Fibroblast of skin of left quadriceps (primary cell): ENCODE measurements at places on chromosomes 16 and 17.
A peak's percentile ranks its signal among the peaks of the same experiment; 100 is the strongest.

- no peak for DNase-seq
Observed at GRCh38 chr17:75614006-75614405, 19.2 kb upstream of the SMIM5 start.

- no peak for DNase-seq
Observed at GRCh38 chr17:34099859-34100515, 155.1 kb upstream of the CCL2 start.

DNA sequence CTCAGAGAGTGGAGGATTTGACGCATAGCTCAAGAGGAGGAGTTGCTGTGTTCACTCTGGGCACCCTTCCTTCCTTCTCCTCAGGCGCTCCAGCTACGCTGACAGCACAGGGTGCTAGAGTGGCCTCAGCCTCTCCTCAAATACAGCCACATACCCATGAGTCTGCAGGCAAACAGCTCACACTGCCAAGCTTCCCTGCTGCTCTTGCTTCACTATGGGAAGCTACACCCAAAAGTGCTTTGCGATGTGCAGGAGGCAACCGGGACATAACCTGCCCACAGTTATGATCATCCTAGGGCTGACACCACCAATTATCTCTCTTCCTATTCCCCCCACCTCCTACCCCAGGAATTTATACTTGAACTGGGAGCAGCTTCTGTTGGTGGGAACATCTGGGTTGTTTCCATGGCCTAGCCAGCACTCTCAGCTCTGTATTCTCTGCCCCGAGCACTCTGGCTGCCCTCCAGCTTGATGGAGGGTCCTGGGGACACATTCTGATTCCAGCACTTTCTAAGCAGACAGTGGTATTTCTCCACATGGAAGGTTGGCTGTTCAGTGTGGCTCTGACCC lies 40.3 kb upstream of the SREBF1 start:
- no peak for DNase-seq

DNA sequence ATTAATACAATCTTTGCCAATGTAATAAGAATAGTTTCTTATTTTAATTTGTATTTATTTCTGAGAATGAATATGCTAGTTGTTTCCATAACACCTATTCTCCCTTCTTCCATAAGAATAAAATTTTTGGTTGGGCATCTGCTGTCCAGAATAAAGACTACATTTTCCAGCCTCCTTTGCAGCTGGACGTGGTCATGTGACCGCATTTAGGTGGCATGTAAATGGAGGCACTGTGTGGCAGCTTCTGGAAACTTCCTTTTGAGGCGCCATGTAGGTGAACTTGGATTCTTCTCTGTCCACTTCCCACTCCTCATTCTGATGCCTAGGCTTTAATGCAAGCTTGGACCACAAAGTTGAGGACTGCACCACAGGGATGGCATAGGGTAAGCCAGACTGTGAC lies 215.4 kb upstream of the AXIN2 start:
- DNase-seq, result no peak

- no peak for DNase-seq
Observed at GRCh38 chr17:49209061-49209571, 1.3 kb downstream of the GNGT2 start.

GRCh38 chr17:37774504-37774903 lies 29.6 kb upstream of the HNF1B start:
- DNase-seq, result no peak

DNA sequence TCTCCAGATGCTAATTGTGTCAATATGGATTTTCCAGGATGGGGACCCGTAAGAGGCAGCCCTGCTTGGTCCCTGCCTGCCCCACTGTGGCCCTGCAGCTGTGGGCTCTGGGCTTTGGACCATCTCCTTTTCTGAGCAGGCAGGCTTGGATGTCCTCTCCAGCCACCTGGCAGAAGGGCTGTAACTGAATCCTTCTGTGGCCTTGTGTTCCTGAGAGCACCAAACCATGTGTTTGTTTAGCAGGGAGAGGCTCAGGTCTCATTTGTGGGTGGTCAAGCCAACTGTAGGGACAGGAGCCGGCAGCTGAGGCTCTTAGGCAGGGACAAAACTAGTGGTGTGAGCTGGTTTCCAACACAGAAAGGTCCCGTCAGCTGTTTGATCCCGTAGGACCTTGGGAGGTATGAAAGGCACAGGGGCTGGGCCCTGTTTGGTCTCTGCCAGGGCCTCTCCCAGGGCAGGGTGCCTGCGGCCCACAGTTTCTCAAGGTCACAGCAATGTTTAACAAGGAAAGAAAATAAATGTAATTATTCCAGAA lies 18.5 kb downstream of the SEC14L5 start:
- DNase-seq, result no peak

- peak; percentile 71 for DNase-seq
Observed at GRCh38 chr16:10918294-10919002, 23.8 kb downstream of the DEXI start.

- DNase-seq, result peak; percentile 59
Observed at GRCh38 chr17:38982858-38983746, 15.9 kb upstream of the FBXO47 start.

DNA sequence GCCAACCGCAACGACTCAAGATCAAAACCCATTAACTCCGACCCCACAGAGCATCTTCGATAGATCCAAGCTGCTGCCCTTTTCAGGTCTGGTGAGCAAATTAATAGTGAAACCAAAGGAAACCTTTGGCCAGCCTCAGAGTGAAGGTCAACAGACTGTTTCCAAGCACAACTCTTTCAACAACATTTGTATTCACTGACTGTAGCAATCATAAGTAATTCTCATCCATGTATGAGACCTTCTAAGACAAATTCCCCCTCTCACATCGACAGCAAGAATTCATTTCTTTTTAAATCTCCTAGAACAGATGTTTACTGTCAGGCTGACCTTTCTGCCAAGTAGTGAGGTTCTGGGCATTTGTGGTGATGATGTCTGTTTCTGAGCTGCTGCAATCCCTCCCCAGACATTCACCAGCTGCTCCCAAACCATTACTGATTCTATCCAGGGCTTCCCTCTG lies 64.2 kb downstream of the SLC39A11 start:
- DNase-seq, result peak; percentile 32

GRCh38 chr17:78865682-78866390 lies 25.2 kb upstream of the USP36 start:
- peak; percentile 32 for DNase-seq

DNA sequence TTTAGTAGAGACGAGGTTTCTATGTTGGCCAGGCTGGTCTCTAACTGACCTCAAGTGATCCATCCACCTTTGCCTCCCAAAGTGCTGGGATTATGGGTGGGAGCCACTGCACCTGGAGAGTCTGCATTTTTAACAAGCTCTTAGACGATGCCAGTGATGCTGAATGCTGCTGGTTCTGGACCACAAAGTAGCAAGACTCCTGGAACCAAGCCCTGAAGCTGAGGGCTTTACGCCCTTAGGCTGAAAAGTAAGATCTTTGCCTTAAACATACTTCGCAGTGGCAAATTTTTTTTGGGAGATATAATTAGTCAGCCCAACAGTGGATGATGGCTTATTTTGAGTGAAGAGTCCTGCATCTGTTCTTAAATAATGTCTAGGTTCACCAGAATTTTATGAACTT lies 14.0 kb downstream of the METTL9 start:
- no peak for DNase-seq

GRCh38 chr16:82653550-82654511 lies 27.1 kb downstream of the CDH13 start:
- peak; percentile 91 for DNase-seq

DNA sequence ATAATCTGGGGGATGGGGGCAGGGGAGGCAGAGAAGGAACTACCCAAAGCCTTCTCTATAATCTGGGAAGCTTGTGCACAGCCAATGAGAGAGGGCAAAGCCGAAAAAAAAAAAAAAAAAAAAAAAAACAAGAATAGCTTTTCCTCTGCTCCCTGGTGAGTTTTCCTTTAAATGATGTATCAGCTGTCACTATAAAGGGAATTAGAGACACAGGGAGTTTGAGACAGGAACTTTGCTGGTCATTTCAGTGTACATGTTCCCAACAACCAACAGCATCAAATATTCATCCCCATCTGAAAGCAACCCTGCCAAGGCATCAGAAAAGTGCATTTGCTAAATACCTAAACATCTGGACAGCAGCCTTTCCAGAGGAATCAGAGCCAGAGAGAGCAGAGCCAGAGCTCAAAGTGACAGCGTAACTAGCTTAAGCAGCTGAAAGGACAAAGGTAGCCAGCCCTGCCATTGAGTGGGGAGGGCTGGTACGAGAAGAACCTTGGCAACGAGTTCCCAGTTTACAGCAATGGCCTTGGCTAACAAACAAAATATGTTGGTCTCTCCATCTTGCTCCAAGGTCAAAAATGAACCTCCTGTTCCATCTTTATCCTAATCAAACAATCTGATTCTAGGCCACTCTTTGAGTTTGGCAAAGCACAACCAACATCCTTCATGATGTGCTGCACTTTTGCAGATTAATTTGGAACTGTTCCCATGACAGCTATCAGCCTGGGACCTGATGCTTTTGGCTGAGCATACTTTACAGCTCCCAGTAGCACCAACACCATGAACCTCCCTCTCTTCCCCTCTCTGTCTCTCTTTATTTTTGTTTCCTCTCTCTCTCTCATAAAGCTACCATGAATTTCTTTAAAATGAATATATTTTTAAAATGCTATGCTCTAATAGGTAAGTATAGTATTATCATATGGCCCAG lies 143.7 kb upstream of the GNAO1 start:
- no peak for DNase-seq

- no peak for DNase-seq
Observed at GRCh38 chr17:60049936-60050335, 28.8 kb downstream of the HEATR6 start.

DNA sequence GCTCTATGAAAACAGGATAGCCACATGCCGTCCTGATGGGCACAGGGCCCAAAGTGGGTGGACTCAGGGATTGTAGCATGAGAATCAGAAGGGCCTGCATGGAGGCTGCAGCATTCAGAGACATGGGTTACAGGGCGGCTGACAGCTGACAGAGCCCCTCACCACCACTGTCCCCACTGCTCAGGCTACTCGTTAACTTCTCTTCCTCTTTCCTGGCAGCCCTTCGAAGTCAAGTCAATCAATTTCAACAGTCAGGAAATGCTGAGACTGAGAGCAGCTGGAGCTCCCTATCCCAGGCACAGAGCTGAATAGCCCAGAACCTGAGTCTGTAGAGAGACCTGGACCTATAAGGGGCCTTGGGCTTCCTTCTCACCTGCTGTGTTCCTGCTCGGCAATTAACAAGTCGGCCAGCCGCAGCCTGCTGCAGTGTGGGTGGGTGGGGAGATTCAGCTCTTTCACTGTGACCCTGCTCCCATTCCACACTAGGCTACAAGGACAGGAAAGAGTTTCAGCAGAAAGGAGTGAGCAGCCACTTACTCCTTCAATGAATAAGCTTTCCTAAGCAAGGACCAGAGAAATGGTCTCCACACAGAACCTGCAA lies 76.9 kb downstream of the TEX14 start:
- DNase-seq, result no peak

DNA sequence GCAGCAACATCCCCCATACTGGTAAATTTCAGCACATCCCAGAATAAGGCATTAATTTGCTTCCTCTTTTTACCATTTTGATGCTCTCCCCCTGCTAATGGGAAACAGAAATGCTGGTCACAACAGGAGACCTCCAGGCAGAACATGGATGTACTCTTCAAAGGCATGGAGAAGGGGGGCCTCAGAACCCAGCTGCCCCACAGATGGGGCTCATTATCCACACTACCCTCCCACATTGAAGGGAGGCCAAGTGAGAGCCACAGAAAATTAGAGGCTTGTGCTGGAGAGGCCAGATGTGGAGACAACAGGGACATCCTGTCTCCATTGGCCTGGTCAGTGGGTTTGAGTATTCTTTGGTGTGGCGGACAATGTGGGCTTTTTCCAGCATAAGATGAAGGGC lies 150.1 kb upstream of the CDH11 start:
- peak; percentile 24 for DNase-seq

GRCh38 chr17:15648386-15648785 lies 28.9 kb upstream of the FBXW10B start:
- no peak for DNase-seq

DNA sequence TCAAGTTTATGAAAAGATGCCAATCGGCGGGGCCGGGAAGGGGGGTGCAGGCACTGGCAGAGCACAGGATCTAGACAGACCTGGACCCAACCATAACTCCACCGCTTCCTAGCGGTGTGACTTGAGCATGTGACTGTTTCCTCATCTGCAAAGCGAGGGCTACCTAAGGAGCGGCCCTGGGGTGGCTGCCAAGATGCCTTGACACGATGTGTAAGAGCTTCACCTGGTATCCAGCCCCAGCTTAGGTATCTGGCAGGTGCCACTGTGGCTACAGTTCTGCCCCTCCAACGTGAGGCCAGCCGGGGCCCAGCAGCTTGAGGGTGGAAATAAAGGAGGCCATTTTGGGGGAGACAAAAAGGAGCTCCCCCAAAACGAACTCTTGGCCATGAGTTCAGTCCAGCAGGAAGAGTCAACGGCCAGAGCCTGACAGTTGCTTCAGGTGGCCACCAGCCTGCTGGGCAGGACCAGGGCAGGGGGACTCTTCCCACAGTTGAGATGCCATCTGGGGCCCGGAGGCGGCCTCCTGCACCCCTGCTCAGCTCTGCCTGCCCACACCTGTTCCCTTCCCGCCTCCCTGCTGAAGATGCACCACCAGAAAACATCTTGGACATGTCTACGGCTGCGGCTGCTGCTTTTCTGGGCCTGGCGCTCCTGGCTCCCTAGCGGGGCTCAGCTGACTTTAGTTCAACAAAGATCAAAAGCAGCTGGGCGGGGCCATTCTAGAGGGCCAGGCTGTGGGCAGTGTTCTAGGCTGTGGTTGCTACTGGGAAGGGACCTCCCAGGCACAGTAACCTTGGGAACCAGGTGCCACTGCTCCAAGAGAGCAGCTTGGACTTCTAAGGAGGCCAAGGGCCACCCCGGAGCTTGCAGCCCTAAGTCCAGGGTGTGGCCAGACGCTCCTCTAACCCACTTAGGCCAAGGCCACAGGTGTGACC lies 3.4 kb upstream of the MTSS2 start:
- no peak for DNase-seq

DNA sequence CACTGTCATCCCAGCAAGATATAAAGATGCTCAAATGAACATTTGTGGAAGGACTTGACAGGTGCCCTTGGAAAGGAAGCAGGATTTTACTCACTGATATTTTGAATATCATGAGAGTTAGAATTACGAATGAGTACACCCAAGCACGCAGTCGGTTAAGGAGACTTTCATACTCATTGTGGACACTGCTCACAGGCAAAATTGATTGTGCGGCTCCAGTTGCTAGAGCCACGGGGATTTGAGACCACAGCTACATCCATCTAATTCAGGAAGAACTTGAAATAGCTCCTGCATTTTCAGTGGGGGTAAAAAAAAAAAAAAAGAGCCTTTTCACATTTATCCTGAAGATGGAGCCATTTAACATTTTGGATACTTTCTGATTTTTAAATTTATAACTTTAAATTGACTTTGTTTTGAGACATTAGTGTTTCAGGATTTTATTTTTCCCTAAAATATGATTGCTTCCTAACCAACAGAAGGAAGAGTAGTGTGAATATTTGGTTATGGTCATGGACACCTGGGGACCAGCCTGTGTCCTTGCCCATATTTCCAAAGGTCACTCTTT lies 1080.1 kb upstream of the EEF2KMT start:
- DNase-seq, result no peak
